Activated CD4-positive, alpha-beta T cell treated with anti-CD3 and anti-CD28 coated beads for 36 hours (primary cell): ENCODE measurements at places on chromosomes 3 and 15. TPM values are rescaled to one million over a fixed set of nuclear protein-coding genes. Genes with fewer than 3 reads are reported as not detected.

- DNase-seq, result no peak
Observed at GRCh38 chr3:119681279-119681678, 4.1 kb upstream of the COX17 start.

GRCh38 chr3:127473244-127474024, 117.1 kb downstream of the TPRA1 start:
- DNase-seq, result peak; percentile 63

DNA sequence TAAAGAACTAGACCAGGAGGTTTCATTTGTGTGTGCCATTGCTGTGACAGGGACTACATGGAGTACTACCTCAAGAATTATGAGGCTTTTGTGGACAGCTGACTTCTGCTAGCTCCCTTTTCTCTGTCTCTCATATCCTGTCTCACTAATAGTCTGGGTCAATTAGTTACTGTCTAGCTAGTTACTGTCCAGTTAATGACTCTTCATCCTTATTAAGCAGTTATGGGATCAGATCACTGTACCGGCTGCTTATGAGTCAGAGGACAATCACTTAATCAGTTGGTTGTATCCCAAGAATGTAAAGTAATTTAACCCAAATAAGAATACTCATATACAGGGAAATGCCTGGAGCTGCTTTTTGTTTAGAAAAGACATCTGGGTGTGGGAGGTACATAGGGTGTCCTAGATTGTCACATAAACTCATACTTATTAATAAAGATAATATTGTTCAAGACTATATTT, 158.0 kb downstream of the CDIN1 start:
- no peak for DNase-seq

GRCh38 chr3:133931084-133931483, 35.4 kb upstream of the RAB6B start:
- DNase-seq, result no peak

DNA sequence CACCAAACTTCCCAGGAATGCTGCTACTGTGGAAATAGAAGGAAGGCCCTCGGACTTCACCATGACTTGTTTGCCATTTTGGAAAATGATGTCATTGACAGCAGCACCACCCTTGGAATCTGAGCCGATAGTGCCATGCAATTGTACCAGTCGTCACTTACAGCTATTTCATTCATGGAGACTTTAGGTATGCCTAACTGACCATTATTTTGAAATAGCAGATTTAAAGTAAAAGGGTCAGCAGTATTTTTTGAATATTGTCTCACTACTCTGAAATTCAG, 66.0 kb upstream of the ARL8B start:
- DNase-seq, result no peak

- DNase-seq, result no peak
Observed at GRCh38 chr3:194623449-194624290, 9.5 kb downstream of the TMEM44 start.

- DNase-seq, result no peak
Observed at GRCh38 chr3:74651292-74651691, 36.8 kb upstream of the CNTN3 start.

- no peak for DNase-seq
Observed at GRCh38 chr3:42488687-42489086, 13.8 kb upstream of the VIPR1 start.

DNA sequence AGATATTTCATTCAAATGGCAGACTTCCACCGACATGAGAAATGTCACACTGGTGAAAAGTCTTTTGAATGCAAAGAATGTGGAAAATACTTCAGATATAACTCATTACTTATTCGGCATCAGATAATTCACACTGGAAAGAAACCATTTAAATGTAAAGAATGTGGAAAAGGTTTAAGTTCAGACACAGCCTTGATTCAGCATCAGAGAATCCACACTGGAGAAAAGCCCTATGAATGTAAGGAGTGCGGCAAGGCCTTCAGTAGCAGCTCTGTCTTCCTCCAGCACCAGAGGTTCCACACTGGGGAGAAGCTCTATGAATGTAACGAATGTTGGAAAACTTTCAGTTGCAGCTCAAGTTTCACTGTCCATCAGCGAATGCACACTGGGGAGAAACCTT, 8.6 kb upstream of the ZNF621 start:
- no peak for DNase-seq

GRCh38 chr3:10619989-10620832, 114.8 kb upstream of the ATP2B2 start:
- DNase-seq, result no peak

DNA sequence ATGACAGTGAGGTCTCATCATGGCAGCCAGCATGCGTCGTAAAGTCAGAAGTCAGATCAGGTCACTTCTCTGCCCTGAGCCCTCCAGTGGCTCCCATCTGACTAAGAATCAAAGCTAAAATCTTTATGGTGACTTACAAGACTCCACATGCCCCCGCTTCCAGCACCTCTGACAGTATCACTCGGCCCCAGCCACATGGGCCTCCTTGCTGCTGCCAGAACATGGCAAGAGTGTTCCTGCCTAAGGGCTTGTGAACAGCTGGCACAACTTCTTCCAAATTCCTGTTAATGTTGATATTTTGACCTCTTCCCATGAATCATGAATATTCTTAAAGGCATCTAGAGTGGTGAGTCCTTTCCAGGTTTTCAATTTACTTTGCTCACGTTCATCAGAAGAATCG, 20.5 kb downstream of the POLR2M start:
- DNase-seq, result no peak

- peak; percentile 51 for DNase-seq
Observed at GRCh38 chr3:172561897-172562640, 38.8 kb upstream of the TNFSF10 start.

Gene ROPN1
- not detected for total RNA-seq

DNA sequence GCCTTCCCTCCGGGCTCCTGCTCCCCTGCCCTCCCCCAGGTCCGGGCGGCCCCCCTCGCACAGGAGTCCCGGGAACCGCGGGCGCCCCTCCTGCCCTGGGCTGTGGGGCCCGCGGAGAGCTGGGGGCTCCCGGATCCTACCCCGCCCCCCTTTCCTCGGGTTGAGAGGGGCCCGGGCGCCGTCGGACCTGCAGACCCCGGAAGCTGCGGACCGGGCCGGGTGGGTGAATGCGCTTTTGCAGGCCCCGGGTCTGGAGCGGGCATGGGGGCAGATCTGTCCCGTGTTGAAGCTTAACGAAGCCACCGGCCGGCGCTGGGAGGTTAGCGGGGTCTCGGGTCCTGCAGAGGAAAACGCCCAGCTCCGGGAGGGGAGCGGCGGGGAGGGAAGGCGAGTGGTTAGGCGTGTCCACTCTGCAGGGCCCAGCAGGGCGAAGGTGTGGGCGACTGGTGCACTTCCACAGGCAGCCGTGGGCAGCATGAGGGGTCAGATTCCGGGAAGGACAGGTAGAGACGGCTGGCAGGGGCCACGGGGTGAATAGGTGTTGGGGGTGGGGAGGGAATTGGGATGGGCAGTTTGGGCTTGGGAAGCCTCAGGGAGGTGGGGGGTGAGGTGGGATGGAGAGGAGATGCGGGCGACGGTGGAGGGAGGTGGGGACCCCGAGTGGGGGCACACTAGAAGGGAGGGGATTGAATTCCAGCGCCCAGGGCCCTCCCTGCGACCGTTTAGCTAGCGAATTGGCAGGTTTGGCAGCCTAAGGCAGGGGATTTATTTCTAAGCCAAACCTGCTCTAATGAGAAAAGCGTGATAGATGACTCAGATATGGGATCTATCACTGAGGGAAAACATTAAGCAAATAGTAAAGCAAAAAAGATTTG, 635 bp downstream of the CD276 start:
- no peak for DNase-seq

- no peak for DNase-seq
Observed at GRCh38 chr15:85956532-85957275, 123.0 kb upstream of the AGBL1 start.

Gene DUOXA1
- not detected for total RNA-seq

DNA sequence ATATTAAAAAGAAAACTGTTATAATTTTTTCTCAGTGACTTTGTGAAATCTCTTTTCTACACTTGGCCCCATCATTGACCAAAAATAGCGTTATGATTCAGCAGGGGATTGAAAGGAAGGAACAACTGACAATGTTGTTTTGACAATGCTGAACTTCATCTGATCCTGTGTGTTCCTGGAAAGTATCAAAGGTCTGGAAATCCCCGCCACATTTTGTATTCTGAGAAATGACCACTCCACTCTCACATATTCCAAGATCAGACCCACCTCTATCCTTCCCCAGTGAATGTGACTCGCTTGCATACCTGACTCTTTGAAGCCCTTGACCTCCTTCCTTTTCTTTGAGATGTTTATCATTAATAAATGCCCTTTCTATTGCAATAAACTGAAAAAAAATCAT, 9.7 kb upstream of the RIOX2 start:
- DNase-seq, result peak; percentile 35

Gene GCHFR
- total RNA-seq, result 41.1 TPM

- no peak for DNase-seq
Observed at GRCh38 chr3:49937090-49937489, 2.9 kb upstream of the RBM6 start.

DNA sequence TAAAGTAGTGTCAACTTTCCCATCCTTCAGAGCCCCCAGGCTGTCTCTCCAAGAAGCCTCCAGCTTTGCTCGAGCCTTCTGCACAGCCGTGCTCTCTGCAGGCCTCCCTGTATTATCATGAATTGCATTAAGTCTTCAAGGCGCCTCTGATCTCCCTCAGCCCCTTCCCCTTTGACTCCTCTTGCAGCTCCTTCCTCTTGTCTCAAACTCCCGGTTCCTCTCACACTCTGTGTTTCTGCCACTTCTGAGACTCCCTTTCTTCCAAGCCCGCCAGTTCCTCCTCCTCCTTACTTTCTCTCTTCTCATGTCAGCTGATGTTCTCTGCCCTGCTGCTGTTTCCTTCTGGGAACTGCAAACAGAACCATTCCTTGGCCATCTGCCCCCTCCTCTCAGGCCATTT, 418.8 kb downstream of the EPHB1 start:
- DNase-seq, result no peak

- DNase-seq, result no peak
Observed at GRCh38 chr3:177035676-177036075, 161.6 kb downstream of the TBL1XR1 start.

GRCh38 chr3:183070892-183071291, 28.4 kb downstream of the MCCC1 start:
- no peak for DNase-seq

- peak; percentile 83 for DNase-seq
Observed at GRCh38 chr3:192566706-192567290, 160.5 kb downstream of the FGF12 start.

GRCh38 chr15:68617777-68618176, 39.0 kb downstream of the CORO2B start:
- DNase-seq, result no peak

DNA sequence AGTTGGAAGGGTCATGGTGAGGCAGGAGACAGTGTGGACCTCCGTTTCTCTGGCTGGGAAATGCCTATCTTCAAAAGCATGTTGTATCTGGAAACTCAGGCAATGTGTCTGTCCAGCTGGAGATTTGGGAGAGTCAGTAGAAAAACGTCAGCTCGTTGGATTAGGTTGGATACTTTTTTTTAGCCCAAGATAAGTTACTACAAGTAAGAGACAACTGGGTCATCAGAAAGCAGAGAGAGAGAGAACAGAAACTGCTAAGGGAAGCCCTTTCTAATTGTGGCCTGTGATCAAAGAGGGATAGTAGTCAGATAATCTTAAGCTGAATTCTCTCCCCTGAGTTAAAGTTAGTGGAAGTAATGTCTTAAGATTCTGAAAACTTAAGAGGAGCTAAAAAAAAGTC, 78.9 kb upstream of the ZNF280D start:
- no peak for DNase-seq
